Activated CD4-positive, alpha-beta T cell treated with anti-CD3 and anti-CD28 coated beads, Interleukin-2, Interleukin-6, amounts not matched to agents 100 ng/mL and 50 ng/mL, durations not matched to agents 16 hours and 8 hours (primary cell): ENCODE measurements at places on chromosomes 16 and 17.

DNA sequence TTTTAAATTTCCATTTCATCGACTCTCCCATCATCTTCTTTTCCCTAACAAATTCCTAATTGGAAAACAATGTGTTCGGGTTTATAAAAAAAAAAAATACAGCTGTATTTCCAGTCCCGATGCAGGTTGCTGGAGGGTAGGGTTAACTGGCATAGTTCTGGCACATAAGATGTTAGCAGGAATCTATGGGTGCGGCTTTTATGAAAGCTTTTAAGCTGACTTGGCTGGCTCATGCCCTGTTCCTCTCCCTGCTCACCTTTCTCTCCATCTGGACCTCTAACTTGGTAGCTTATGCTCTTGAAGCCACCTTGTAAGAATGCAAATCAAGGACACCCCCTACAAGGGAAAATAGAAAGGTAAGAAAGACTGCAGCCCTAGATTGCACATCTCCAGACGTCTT is 33.2 kb upstream of the KCNJ2 start:
- DNase-seq = no peak

DNA sequence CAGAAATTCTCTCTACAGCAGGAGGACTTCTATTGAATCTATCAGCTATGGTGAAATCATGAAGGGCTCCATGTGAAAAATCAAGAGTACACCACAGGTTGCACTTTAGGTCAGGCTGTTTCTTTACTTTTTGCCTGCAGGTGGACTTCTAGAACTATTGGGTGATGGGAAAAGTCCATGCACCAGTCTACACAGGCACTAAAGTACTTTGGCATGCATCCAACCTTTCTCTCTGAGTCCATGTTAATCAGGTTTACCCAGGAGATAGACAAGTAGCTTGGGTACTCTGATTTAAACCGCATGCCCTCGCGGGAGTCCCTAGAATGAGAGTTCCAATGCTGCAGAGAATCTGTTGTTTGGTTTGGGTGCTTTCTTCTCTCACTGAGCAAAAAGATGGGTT is 9.1 kb upstream of the ANKFN1 start:
- DNase-seq = no peak

DNA sequence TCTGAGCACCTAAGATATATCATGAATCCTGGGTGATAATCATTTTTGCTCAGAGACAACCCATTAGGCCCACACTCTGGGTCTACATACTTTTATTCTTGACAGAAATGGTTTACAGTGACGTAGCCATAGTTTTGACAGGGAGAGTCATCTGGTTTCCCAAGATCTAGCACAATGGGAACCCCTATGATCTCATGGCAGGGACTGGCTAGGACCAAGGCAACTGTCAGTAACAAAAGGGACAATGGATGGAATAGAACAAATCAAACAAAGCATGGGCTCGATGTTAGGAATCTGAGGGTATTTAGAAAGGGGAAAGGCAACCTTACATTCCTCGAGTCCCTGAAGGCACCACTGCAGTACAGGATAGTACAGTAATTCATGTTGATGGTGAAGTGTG is 20.5 kb downstream of the CFAP97D1 start:
- DNase-seq = no peak

DNA sequence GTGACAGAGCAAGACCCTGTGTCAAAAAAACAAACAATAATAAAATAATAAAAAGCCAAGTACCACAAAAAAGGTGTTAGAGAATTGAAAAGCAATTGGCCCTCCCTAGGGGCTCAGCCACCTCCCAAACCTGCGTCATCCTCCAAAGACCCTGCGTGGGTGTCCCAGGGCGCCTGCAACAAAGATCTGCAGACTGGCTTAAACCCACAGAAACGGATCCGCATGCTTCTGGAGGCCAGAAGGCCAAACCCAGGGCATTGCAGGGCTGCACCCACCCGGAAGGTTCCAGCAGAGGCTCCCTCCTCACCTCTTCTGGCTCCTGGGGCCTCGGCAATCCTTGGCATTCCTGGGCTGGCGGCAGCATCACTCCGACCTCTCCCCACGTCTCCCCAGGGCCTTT is 1.5 kb downstream of the ENPP7 start:
- no peak for DNase-seq

GRCh38 chr16:9297437-9298113 is 206.1 kb downstream of the HAPSTR1 start:
- peak; percentile 10 for DNase-seq
